Activated gamma-delta T cell treated with anti-CD3 and anti-CD28 coated beads, Interleukin-2, amount 50 U/mL, for 16 hours (primary cell): ENCODE measurements at places on chromosomes 7 and 10.
A peak's percentile ranks its signal among the peaks of the same experiment; 100 is the strongest.

DNA sequence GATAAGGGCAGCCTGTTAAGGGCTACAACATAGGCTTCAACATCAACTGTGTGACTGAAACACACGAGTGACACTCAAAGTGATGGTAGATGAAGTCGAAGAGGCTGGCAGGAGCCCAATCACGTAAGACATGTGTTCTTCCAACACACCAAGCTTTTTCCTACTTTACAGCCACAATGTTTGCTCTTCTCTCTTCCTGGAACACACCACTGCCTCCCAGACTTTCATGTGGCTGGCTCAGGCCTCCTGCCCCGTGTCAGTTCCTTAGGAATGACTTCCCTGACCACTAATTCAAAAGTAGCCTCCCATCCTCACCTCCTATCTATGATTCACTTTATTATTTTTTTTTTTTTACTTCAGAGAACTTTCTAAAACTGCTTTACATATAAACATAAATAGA lies 209.2 kb downstream of the GPAM start:
- no peak for DNase-seq

DNA sequence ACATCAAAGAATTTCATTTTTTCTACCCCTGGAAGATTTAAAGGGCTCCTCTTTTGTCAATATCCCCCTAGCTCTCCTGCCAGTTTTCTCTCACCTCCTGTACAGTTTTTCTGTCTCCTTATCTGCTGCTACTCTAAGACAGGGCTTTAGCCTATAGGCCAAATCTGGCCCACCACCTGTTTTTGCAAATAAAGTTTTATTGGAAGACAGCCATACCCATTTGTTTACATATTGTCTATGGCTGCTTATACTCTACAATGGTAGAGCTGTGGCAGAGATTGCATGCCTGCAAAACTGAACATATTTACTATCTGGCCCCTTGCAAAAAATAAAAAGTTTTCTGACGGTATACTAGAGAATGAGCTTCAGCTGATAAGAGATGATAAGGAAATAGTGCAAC lies 37.4 kb upstream of the GARS1 start:
- DNase-seq = no peak

DNA sequence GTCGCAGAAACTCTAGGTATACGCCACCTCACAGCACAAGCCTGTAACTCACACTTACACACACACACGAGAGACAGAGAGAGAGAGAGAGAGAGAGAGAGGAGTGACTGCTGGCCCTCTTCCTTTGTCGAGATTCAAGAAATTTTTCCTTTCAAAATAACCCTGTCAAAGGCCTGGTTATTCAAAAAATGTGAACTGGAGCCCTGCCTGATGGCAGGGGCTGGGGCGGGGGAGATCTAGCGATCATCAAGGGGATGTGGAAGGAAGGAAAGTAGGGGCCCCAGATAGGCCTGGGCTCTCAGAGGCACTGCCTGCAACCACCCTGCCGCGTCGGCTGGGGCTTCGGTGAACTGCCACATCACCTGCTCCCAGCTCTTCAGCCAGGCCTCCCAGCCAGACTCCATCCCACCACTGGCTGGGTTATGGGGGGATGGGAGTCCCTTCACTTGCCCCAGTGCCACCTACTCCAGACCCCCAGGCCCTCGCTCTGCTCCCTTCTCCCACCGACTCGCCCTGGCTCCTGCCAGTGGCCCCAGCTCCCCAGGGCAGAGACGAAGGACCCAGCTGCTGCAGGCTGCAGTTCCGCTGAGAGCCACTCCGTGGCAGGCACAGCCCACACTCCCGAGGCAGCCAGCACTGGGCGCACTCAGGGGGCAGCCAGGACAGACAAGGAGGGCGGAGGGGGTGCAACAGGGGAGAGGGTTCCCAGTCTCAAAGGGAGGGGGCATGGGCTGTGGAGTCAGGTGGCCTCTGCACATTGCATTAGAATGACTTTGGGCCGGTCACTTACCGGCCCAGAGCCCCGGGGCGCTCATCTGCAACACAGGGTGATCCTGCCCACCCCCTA lies 15.3 kb downstream of the KCNH2 start:
- DNase-seq = peak; percentile 30

DNA sequence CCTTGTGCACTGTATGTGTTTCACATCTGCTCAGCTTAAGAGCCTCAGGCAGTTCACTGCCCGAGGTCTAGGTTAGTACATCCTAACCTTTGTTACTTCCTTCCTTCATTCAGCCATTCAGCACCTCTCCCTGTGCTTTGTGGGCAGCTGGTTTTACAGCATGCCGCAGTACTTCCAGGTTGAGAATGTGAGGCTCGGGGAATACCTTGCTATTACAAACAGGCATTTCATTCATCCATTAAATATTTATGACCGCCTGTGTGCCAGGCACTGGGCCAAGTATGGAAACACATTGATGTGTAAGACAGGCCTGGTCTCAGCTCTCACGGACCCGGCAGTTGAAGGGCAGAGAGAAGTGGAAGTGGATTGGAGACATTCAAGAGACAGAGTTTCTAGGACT lies 82.4 kb downstream of the SHH start:
- DNase-seq = no peak

DNA sequence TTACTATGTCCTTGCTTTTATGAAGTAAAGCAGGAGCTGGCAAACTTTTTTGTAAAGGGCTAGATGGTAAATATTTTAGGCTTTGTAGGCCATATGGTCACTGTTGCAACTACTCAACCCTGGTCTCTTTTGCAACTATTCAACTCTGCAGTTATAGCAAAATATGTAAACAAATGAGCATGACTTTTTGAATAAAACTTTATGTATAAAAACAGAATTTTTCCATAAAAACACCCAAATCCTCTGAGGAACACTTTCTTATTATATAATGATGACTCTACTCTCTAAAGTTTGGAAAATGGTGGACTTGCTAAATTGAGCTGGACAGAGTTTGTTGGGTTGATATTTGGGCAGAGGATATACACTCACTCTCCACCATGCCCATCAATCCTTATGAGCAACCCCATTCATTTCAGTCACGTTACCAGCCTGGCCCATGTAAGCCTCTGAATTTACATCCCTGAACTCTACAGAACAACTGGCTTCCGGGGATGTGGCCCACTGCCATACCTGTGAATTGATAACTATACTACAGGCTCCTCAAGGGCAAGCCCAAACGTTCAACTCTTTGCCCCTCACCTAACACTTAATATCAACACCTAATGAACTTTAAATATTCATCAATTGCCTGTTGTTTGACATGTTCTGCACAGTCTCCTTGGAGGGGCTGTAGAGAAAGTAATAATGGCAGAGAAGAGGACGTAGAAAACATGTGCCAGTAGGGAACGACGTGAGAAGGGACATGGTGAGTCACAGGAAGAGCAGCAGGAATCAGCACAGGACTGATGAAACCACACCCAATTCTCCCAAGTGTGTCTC lies 37.6 kb downstream of the SGMS1 start:
- DNase-seq = no peak

DNA sequence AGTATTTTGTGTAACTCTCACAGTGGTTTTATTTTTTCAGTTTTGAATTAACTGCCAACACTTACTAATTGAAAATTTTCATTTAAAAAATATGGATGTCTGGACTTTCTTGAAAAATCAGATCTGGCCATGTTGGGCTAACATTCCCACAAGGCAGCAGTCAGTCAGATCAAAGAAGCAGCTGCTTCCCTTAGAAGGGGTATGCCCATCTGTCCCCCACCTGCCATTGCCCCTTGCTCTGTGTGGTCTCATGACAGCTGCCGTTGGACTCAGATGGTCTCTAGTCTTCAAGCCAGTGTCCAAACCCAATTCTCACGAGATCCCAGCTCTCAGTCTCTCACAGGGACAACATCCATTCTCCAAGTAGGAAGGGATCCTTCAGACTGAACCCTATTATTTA lies 212.1 kb upstream of the GHITM start:
- DNase-seq = no peak

DNA sequence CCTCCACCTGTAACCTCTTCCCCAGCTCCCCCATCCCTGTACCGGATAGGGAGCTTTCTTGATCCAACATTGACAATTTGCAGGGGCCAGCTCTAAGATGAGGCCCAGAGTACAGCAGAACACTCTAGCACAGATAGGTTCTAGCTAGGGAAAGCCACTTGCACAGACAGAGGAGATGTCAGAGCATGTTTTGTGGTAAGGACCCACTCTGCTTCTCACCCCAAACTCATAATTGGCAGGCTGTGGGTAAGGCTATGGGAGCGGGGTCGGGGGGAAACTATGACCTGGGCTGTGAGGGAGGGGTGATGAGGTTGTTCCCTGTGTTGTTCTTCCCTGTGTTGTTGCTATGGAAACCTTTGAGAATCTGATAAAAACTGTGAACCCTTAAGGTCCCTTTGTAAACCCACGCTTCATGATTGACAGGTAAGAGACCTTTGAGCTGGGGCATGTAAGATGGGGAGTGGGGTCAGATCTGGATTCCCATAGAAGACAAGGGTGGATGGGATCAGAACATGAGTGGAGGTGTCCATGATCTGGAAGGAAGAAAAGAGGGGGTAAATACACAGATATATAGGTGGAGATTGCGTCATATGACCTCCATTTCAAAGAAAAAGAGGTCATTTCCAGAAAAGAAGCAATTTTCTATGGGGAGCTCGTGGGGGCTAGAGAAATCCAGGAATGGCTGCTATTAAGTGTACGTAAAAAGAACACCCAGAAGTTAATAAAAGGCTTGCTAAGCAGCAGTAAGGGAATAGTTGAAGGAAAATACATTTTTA lies 4.0 kb downstream of the CALD1 start:
- no peak for DNase-seq

DNA sequence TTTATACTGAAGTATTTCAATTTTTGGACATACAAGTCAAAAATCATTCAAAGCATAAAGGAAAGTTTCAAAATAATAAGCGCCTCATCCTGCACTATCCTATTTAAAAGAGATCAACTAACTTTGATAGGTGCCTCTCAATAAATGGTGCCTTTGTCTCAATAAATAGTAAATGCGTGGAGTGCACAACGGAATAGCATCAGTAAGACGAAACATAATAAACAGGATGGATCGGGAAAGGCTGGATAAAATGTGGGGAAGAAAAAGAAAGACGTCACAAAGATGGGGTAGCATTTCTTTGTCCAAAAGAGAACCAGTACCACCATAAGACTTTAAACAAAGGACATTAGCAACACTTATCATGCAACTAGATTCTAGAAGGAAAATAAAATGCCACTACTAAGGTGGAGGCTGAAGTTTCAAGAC lies 571 bp upstream of the PRKAR2B start:
- DNase-seq = no peak

- peak; percentile 82 for DNase-seq
Measured at GRCh38 chr10:79286318-79286951, 60.8 kb upstream of the PPIF start.

- DNase-seq = no peak
Measured at GRCh38 chr7:95046494-95047240, 139.3 kb downstream of the PPP1R9A start.

DNA sequence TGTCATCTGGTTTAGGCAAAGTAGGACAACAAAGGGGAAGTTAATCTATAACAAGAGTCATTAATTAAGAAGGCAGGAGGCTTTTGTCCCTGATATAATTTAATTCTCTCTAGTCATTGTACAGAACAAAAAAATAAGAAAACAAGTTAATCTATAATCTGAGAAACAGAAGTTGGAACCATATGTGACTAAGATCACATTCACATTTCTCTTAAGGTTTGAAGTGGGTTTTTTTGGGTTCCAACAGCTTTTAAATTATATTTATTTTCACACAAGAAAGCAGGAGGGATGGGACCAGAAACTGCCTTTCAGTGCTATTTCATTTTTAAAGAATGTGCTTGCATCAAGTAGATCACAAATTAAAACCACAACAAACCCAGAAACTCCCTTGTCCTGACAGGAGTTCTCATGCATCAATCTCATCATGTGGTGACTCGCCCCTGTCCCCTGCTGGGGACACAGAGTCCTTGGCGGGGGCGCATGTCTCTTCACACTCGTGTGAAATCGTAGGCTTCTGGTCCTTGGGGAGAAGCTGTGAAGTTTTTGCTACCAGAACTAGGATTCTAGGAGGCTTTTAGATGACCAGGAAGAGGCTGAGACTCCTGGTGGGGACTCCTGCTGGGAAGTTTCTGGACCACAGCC lies 10.1 kb upstream of the OPN4 start:
- no peak for DNase-seq

DNA sequence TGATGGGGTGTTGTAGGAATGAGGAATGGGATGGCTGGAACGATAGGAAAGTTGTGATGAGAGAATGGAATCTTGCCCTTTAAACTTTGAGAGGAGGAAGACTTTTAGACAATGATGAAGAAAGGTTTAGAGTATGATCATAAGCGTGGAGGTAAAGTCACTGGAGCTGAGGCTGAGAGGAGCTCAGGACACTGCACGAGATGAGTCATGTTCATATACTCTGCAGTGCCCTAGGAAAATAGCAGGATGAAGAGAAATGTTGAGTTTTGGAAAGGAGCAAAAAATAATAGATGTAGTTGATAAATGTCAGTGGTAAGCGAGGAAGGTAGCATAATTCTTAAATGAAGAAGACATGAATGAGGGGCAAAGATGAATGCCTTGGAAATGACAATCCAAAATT lies 28.3 kb upstream of the CUL1 start:
- no peak for DNase-seq

DNA sequence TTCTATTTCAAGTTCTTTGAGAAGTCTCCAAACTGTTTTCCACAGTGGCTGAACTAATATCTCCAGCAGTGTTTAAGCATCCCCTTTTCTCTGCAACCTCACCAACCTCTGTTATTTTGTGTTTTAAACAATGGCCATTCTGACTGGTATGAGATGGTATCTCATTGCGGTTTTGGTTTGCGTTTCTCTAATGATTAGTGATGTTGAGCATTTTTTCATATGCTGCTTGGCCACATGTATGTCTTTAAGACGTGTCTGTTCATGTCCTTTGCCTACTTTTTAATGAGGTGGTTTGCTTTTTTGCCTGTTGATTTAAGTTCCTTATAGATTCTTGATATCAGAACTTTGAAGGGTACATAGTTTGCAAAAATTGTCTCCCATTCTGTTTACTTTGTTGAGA lies 156.6 kb upstream of the IMMP2L start:
- DNase-seq = no peak

GRCh38 chr10:119655566-119656001 lies 4.4 kb downstream of the BAG3 start:
- DNase-seq = no peak

- peak; percentile 51 for DNase-seq
Measured at GRCh38 chr7:5296611-5297226, 14.0 kb downstream of the SLC29A4 start.

GRCh38 chr7:29406366-29406765 lies 157.3 kb upstream of the PRR15 start:
- no peak for DNase-seq

GRCh38 chr10:112282086-112282485 lies 1.1 kb upstream of the TECTB start:
- DNase-seq = no peak

DNA sequence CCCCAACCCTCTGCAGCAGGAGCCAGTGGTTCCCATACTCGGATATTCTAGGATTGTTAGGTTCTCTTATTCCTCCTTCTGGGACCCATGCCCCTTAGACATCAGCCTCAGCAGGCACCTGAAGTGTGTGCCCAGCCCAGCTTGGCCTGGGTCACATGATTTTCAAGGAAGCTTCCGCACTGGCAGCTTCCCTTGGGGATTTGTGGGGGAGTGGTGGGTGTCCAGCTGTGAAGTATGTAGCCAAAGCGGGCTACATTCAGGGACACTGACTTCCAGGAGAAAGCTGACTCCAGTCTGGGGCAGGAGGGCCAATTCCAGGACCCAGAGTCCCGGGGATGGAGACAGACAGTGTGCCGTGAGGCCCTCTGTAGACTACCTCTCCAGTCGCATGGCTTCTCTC lies 1.3 kb downstream of the LDB1 start:
- no peak for DNase-seq
